Germinal center (tissue), 1 donor: ENCODE measurements at places on chromosomes 4 and X.

- no peak for DNase-seq
Observed at GRCh38 chr4:128524311-128524710, 236.7 kb upstream of the PGRMC2 start.

DNA sequence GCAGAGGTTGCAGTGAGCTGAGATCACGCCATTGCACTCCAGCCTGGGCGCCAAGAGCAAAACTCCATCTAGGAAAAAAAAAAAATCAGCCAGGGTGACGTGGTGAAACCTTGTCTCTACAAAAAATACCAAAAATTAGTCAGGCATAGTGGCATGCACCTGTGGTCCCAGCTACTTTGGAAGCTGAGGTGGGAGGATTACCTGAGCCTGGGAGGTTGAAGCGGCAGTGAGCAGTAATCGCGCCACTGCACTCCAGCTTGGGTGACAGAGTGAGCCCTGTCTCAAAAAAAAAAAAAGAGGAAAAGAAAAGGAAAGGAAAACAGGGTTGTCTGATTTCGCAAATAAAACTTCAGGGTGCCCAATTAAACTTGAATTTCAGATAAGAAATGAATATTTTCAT, 106.1 kb downstream of the RBM47 start:
- DNase-seq: no peak

DNA sequence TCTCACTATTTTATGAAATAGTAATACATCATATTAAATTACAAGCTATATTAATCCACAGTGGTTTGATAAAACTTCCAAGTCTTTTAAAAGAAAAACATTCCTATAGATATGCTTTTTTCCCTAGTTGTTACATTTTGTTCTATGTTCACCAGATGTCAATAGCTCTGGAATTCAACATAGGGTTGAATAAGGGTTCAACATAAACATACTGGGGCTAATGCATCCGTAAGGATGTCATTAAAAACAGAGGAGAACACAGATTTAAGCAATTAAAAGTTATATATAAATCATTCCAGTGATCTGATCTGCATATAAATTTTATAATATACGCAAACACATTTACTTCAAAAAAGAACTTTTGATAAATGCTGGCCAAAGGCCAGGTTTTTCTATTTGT, 32.5 kb downstream of the SULT1B1 start:
- DNase-seq: no peak

DNA sequence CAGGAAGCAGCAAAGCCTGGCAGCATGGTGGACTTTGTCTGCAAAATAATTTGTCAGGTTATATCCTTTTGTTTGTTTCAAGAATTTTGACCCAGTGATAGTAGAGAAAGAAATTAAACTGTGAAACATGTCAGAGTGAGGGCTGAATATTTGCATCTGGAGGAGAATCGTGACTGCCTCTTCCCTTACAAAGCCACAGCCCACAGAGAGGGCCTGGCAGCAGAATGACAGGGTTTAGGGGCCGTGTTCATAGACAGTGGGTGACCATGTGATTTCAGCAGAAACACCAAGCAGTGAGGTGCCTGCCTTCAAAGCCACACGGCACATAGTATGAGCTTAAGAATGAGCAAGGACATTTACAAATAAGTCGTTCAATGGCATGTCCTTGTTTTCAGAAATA, 24.4 kb upstream of the PLAC8 start:
- DNase-seq: no peak

DNA sequence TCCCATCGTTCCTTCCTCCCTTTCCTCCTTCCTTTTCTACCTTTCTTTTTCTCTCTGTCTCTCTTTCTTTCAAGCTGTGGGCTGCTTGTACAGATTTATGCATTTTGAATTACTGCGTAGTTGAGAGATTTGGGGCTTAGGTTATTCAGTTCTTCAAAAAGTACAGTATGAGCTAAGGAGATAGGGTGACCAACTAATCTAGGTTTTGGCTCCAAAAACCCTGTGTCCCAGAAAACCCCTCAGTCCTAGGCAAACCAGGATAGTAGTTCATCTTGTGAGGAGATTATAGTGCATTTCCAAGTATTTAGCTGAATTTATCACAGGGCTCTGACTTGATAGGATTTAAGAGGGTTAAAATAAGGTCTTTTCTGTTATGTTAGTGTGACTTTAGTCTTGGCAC, 64.5 kb downstream of the NFKB1 start:
- DNase-seq: no peak

- no peak for DNase-seq
Observed at GRCh38 chrX:132532097-132532496, 43.3 kb upstream of the MBNL3 start.
